CMK (cell line): ENCODE measurements at places on chromosomes 2 and 18.

- no peak for DNase-seq
Observed at GRCh38 chr2:163077241-163077640, 238.7 kb upstream of the KCNH7 start.

- no peak for DNase-seq
Observed at GRCh38 chr18:79975985-79976680, 11.7 kb downstream of the HSBP1L1 start.

GRCh38 chr18:60082790-60083189 lies 183.0 kb downstream of the PMAIP1 start:
- no peak for DNase-seq

DNA sequence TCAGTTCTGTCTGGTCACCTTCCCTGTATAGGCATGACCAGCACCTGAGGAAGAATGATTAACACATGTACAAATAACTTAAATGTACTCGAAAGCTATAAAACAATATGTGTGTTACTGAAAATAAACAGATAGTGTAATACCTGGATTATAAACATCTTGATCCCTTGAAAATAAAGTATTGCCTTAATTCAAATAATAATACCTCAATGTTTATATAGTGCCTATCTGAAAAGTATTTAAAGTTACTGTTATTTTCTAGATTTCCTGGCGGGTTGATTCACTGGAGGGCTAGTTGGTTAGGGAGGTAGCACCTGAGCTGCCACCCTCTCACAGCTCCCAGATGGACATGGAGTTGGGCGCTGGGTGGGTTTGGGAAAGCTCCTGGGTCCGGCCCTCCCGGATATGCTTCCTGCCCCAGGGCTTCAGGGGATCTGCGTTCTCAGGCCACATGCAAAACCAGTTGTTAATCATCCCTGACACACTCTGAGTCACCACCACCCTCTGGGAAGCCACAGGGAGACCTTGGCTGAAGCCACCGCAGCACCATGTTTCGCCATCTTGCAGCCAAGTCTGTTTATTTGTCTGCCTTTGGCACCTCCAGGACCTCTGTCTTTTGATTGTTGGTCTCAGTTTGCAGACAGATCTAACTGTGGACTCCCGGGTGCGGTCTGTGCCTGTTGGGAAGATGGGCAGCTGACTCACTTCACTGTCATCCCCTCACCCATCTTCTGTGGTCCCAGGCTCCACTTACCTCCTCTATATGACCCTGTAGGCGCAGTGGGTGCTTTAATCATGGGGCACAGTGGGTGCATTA lies 35.3 kb downstream of the RAB31 start:
- no peak for DNase-seq

- DNase-seq, result no peak
Observed at GRCh38 chr2:228522276-228522675, 340.8 kb upstream of the SPHKAP start.

DNA sequence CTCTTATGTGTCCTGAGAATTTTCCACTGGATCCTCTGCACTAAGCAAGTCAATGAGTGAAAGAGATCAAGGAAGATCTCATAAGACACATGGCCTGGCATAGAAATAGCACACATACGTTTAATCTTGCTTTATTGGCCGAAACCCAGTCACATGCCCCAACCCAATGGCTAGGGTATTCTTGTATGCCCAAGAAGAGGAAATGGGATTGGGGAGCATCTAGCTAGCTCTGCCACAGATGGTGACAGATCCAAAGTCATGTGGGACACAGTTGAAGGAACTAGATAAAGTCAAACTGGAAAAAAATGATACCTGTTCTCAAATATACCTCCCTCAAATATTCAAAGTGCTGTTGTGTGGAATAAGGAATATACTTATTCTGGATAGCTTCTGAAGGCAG lies 74.7 kb downstream of the CD28 start:
- no peak for DNase-seq

- DNase-seq, result no peak
Observed at GRCh38 chr18:64203295-64203694, 54.4 kb upstream of the LINC00305 start.

GRCh38 chr18:5447442-5447841 lies 96.4 kb downstream of the EPB41L3 start:
- DNase-seq, result no peak

DNA sequence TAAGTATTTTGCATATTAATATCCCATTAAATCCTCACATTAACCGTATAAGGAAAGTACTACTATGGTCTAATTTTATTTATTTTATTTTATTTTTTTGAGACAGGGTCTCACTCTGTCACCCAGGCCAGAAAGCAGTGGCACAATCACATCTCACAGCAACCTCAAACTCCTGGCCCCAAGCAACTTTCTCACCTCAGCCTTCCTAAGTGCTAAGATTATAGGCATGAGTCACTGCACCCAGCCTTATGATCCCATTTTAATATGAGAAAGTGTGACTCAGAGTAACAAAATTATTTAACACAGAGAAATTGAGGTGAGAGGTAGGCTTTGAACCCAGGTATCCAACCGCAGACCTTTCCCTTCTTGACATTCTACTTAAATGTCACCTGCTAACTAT lies 330.0 kb upstream of the POU3F3 start:
- DNase-seq, result no peak

DNA sequence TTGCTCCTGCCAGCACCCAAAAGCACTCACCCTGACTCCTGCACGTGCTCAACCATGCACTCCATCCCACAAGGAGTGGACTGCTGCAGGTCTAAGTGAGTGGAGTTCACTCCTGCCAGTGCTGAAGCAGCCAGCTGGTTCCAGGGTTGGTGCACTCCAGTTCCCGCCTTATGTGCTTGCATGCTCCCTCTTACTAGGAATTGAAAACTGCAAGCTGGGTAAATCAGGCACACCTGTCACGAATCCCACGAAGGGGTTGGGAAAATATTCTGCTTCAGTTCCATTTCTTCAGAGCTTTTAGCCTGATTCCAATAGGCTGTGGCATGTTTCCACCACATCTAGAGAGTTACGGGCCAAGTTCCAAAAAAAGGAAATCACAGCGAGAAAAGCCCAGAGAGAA lies 1365.5 kb upstream of the CHAC2 start:
- DNase-seq, result no peak

DNA sequence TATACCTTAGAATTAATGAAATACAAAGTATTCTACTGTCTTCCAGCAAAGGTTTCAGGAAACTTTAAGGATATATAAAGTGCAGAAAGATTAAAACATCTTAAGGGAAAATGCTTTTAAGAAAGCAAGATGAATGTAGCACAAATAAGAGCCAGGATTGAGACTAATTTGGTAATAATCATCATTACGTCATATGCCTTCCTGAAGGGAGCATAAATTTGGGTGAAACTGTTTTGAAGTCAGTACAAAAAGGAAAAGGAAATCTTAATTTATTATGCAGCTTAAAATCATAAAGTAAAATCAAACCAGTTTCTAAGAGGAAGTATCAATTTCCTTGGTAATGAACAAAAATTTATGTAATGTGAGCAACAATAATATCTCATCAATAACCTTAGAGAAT lies 221.7 kb downstream of the CTNNA2 start:
- DNase-seq, result no peak
